ENCODE measurements at places on chromosomes 6 and 20. TPM values are rescaled to one million over a fixed set of nuclear protein-coding genes. Genes with fewer than 3 reads are reported as not detected.

GRCh38 chr6:125224231-125224861, 70.8 kb downstream of the TPD52L1 start:
- no peak for DNase-seq

DNA sequence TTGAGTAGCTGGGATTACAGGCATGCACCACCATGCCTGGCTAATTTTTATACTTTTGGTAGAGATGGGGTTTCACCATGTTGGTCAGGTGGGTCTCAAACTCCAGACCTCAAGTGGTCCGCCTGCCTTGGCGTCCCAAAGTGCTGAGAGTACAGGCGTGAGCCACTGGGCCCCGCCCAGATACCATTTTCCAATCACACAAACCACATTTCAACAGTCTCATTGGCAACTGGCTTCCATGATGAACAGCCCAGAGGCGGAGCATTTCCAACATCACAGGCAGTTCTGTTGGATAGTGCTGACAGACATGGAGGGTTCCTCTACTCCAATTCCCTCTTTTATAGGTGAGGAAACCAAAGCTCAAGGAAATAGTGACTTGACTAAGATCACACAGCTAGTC, 43.9 kb upstream of the PLCB4 start:
- no peak for DNase-seq

- no peak for DNase-seq
Measured at GRCh38 chr6:111683157-111683556, 77.5 kb upstream of the TRAF3IP2 start.

DNA sequence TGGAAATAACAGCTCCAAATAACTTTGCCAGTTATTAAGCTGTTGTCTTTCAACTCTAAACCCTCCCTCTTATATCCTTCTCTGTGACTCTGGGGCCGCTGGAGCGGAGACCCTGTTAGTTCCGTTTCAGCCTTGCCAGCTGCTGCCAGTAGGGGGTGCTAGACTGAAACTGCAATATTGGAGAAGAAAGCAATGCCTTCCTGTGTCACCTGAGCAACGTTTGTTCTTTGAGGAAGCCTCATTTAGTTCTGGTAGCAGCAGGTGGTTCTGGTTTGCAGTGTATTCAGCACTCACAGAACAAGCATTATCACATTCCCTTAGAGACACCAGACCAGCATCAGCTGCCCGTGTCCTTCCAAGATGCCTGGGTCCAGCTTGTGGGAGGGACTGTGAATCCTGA, 22.9 kb upstream of the JAG1 start:
- peak; percentile 14 for DNase-seq

- no peak for DNase-seq
Measured at GRCh38 chr6:53214172-53214571, 65.5 kb upstream of the GCM1 start.

DNA sequence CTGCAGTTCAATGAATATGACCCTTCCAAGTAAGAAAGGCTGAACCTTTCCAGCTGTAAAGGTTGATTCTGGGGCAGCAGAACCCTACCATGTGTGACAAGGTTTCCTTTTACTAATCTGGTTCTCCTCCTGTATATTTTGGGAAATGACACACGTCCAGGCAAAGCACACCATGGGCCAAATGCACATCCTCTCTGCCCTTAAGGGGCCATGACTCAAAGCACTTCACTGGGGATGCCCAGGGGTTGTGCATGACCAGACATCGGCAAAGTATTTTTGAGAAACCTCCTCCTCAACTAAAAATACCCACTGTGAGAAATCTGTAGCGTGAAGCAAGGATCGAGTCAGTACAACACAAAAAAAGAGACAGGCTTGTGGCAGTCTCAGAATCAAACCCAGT, 174.7 kb downstream of the BACH2 start:
- DNase-seq = no peak

DNA sequence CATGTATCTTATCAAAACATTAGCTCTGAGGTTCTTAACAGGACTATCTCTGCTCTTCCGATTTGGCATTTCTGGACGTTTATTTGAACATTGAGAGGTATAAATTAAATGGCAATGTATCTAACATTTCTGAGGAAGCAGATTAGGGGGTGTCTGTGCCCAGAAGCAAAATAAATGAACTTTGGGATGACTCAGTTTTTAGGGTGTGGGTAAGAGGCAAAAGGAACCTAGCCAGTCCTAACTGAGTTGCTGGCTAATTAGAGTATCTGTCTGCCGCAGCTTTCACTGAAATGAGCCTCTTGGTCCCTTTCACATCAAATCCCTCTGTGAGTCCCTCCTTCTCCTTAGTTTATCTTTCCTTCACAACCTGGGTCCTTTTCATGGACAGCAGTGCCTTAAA, 1.1 kb downstream of the RNF144B start:
- no peak for DNase-seq

- no peak for DNase-seq
Measured at GRCh38 chr20:1087311-1087905, 31.0 kb upstream of the PSMF1 start.

DNA sequence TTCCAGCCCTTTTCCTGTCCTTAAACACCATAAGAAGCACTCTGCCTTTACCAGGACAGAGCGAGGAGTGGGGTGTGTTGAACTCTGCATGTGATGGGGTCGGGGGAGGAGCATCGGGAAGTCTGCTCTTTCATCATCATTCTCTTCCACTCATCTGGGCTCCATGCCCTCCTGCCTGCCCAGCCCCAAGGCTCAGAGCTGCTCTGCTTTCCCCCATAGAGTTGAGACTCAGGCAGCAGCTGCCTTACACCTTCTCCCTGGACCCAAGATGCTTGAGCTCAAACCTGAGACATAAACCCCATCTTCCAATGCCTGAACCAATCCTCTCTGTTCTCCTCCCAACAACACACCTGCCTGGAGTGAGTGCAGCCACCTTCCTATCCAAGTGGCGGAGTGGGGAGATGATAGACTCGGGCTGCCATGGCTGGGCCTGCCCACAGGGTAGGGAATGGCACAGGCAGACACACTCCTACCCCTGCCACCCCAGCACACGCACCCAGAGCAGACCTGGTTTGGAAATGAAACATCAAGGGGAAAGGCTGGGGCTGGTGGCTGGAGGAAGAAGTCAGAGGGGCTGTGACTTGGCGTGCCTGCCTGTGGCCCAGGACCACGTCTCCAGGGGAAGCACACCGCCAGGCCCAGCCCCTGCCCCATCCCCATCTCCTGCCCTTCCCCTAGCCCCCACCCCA, 28.4 kb downstream of the TFEB start:
- DNase-seq = no peak

The TSPO2 gene
- not detected for total RNA-seq
